ENCODE measurements at places on chromosomes 1 and 21.

DNA sequence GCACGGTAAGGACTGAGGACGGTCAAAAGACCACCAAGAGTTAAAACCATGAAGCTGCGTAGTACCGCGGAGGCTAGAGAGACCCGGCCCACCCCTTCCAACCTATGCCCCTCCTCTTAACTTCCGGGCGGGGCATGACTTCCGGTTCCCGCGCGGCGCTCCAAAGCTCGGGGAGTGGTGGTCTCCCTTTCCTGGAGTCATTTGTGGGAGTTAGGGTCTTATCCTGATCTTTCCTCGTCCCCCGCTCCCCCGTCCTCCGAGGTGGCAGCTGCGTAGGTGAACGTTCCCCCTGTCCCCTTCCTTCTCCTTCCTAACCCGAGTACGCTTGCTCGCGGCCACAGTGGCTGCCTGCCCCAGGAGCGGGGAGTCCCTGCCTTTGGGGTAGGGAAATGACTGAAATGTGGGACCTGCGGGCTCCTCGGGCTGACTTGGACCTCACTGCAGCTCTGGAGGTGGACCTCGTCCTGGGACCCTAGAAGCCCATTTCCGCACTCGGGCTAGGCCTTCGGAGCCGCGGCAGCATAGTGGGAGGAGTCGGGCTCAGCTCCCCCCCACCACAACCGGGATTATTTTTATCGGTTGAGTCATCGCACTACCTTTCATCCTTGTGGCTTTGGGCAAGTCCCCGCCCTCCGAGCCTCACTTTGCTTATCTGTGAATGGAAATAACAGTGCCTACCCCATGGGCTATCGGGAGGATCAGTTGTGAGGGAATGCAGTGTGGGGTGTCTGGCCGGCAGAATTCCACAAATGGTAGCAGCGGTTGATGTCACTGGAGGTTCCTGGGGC, 24.1 kb downstream of the CELA3A start:
- DNase-seq = peak; percentile 73

GRCh38 chr1:64965366-64966157, 787 bp downstream of the JAK1 start:
- peak; percentile 29 for DNase-seq

GRCh38 chr1:188489336-188490112, 1660.8 kb downstream of the PLA2G4A start:
- DNase-seq = no peak

GRCh38 chr1:92445865-92446264, 40.9 kb downstream of the GFI1 start:
- no peak for DNase-seq

DNA sequence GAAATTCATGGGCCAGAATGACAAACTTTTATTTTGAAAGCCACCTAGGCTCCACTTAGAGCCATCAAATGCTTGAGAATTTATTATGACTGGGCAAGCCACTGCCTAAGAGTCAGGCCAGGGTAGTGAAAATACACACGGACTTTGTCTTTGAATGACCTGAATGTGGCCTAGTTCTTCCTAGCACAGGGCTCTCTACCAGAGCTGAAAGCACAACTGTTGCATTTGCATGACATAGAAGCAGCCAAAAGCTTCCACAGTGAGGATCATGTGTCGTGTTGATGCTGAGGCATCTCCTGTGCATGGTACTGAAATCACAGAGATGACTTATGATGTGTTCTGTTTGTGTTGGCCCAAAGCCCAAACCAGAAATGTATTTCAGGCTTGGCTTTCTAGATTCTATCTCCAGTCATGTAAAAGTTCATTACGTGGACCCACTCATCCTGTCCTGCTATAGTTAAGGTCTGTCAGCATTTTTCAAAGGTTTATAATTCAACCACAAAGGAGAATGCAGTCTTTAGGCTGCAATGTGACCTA, 164.0 kb upstream of the UBE2U start:
- no peak for DNase-seq

DNA sequence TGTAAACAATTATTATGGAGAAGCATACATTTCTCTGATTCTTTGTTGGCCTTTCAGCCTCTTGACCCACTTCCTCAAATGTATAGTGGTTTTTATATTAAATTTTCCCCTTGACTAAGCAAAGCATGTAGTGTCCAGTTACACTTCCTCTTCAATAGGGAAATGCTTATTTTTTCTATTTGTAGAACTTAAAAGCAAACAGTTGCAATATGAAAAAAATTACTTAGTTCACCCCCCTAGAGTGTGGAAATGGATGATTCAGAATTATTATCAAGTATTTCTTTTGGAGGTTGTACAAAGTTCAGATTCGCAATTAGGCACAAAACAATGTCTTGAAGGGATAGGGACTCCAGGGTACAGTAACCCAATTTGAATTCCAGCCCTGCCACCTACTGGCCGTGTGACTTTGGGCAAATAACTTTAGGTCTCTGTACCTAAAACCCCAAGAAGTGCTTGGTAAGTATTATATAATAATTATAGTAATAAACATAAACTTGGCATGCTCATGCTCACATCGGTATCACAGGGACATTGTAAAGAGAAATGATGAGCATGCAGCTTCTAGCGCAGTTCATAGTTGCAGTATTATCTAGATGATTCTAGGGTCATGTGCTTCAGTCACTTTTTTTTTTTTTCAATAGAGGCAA, 28.6 kb upstream of the IFNGR2 start:
- no peak for DNase-seq

- DNase-seq = no peak
Measured at GRCh38 chr1:17586172-17586964, 46.9 kb downstream of the ARHGEF10L start.

Measured in neuronal stem cell (in vitro differentiated cells).